ENCODE measurements at places on chromosomes 16 and 17.

DNA sequence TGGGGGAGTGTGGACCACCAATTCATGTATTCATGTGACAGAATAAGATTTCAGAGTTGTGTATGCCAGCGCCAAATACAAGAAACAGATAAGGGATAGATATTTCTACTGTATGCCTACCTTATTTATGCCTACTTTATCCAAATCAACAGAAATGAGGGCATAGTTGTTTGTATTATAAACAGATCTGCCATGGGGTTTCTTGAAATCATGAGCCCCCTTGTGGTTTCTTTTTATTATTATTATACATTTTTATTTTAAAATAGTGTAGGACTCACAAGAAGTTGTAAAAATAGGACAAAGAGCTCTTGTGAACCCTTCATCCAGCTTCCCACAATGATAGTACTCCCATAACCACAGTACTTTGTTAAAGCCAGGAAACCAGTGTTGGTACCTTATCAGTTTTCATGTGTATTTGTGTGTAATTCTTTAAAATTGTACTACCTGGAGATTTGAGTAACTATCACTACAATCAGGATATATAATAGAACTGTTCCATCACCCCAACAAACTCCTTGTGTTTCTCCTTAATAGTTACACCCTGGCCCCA is 229.4 kb downstream of the CCDC182 start:
- DNase-seq, result no peak

- DNase-seq, result no peak
Observed at GRCh38 chr17:56887552-56888467, 26.0 kb downstream of the TRIM25 start.

DNA sequence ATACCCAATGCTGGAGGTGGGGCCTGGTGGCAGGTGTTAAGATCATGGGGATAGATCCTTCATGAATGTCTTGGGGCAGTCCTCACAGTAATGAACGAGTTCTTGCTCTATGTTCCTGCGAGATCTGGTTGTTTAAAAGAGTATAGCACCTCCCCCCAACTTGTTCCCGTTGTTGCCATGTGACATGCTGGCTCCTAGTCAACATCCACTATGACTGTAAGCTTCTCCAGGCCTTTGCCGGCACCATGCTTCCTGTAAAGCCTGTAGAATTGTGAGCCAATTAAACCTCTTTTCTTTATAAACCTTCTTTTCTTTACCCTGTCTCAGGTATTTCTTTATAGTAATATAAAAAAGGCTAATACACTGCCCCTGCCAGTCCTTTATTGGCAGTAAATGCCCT is 33.3 kb downstream of the RANBP10 start:
- DNase-seq, result no peak

GRCh38 chr16:47565454-47565853 is 104.3 kb downstream of the PHKB start:
- DNase-seq, result no peak

- DNase-seq, result no peak
Observed at GRCh38 chr17:43636426-43636825, 25.3 kb downstream of the MEOX1 start.

- no peak for DNase-seq
Observed at GRCh38 chr17:80089762-80090161, 11.6 kb upstream of the GAA start.

DNA sequence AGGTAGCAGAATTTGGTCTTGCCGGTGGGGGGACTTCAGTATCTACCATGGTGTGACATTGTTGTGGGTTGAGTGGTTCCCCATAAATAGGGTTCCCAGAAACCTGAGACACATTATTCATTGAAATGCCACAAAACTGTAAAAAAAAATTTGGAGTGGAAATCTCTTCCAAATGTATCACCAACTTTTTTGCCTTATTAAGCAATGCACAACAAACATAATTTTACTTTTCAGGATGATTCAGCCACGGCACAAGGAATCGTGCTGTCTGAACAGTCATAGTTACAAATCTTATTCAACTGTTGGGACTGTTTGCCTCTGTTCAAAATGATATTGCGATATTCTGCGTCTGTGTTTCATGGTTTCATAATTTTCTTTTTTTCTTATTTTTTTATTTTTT is 181.2 kb downstream of the NTN1 start:
- no peak for DNase-seq

GRCh38 chr16:82481455-82481854 is 145.3 kb upstream of the CDH13 start:
- no peak for DNase-seq
